Glomerular endothelial cell (primary cell): ENCODE measurements at places on chromosomes 13 and 19. TPM values are rescaled to one million over a fixed set of nuclear protein-coding genes. Genes with fewer than 3 reads are reported as not detected.
A peak's percentile ranks its signal among the peaks of the same experiment; 100 is the strongest.

DNA sequence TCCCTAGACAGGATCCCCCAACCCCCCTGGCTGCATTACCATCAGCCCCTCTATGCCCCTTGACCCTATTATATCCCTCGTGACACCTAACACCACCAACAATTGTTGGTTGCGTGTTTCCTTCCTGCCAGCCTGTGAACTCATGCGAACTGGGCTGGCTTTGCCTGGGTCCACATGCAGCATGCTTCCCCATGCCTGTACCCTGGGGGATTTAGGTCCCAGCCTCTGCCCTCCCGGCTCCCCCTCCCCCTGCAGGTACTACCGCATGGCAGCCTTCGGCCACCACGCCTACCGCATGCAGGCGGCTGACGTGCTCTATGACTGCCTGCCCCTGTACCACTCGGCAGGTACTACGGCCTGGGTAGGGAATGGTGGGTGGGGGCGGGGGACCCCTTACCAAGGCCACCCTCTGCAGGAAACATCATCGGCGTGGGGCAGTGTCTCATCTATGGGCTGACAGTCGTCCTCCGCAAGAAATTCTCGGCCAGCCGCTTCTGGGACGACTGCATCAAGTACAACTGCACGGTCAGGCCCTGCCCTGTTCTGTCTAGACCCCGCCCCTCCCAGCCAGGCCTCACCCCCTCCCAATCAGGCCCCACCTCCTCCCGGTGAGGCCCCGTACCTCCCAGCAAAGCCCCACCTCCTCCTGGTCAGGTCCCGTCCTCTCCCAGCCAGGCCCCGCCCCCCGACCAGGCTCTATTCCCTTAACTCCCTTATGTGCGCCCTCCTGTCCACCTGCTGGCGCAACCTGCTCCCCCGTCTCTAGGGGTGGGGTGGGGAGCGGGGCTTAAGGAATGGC is 18.5 kb downstream of the SLC27A1 start:
- DNase-seq: no peak

DNA sequence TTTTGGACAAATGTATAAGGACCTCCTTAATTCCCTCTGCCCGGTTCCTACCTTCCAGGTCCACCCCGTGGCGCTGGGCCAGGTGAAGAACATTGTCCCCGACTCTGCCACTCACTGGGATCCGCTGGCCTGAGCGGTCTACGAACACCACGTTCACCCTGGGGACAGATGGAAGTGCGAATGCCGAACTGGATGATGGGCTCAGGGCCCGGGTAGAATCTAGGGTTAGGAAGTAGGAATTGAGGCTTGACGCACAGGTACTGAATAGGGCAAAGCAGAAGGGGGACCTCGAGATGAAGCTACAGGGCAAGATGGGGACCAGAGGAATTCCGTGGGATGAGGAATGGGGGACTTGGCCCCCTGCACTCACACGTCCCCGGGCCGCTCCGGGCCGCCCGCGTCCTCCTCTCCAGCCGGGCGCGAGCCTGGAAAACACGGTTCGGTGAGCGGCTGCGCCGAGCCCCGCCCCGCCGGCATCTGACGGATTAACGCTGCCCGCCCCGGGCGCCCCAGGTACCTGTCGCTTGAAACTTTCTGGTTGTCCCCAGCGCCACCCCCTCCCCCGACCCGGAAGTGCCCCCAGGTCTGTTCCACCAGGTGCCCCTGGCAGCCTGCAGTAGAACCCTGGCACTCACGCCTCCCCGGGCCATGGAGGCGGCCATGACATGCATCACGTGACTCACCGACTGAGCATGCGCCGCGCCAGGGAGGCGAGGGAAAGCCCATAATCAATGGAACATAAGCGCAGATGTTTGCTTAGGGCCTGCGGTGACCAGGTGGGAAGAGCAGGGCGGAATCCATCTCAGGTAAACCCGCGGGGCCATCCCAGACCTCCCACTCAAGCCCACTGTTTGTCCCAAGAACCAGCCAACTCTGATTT is at the start of gene FDX2:
FDX2 (minus strand) TSS at position 681 of the 880 bp plus-strand sequence; CDS start at position 662, 19 bp downstream.
- no peak for DNase-seq

- DNase-seq: peak; percentile 45
These were observed at the start of gene UGGT2 for GRCh38 chr13:96053003-96053703. Gene UGGT2, minus strand, starts transcription at chr13:96053401. Its CDS starts 89 bp downstream, at chr13:96053312.

- DNase-seq: no peak
These were observed 1.3 kb upstream of the PPAN start for GRCh38 chr19:10104665-10105508.

- DNase-seq: no peak
These were observed 4.8 kb upstream of the RNF17 start for GRCh38 chr13:24759197-24759596.

DNA sequence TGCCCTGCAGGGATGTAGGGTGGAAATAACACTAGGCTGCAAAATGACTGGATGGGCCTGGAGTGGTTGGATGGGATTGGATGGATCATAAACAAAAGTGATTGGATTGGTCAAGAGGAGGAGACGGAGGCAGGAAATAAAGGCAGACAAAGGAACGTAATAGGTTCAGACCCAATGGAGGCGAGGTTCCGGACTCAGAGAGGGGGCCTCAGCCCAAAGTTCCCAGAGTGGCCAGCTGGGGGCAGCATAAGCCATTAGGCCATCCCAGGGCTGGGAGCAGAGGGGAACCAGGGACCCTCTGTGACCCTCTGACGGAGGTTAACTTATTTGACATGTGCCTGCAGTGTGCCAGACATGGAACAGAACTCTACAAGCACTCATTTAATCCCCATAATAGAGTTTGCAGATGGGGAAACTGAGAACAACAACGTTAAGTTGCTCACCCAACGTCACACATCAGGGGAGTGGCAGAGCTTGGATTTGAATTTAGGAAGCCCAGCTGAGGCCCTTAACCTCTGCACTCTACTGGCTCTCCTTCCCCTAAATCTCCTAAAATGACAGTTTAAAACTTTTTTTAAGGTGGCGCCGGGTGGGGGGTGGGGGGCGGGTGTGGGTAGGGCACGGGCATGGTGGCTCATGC is 15.3 kb upstream of the MAP1S start:
- DNase-seq: peak; percentile 52

GRCh38 chr19:1259876-1260748 is 9.0 kb upstream of the CIRBP start:
- no peak for DNase-seq

- DNase-seq: no peak
These were observed 8.2 kb downstream of the EID2B start for GRCh38 chr19:39524495-39524894.

DNA sequence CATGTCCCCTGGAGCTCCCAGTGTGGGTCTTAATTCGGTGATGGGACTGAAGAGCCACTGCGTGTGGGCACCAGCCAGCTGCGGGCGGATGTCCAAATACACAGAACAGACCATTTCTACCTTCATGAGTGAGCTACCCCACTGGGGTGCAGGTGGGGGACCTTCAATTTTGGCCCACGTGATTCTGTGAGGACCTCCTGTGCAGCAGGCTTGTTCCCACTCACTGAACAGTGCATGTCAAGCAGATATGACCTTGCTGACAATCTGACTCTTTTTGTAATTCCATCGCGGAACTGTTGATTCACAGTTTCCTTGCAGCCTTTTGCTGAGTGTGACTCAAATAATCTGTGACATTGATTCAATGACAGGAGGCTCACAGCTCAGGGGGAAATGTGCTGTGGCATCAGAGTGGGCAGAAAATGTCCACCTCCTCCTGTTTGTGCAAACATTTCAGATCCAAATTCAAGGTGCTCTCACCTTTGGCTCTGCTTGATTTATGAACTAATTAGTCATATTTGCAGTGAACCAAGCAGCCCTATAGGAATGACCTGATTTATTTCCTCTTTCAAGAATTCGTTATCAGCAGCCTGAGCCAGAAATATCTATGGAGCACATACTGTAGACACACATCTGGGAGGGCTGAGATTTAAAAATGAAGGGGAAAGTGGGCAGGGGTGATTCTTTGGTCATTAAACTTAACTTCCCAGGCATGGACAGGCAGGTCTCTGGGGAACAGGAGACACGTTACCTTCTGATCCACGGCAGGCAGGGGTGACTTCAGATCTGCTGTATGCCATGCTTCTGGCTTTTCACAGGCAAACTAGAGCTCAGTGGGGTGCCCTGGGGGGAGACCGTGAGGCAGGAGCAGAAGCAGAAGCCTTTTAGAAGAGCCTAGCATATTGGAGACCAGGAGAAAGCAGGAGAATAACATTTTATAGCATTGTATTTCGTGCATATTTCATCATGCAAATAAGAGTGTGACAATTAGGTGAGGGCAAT is 170.0 kb upstream of the KL start:
- no peak for DNase-seq

GRCh38 chr19:38352611-38353010 is 17.0 kb downstream of the CATSPERG start:
- DNase-seq: no peak

DNA sequence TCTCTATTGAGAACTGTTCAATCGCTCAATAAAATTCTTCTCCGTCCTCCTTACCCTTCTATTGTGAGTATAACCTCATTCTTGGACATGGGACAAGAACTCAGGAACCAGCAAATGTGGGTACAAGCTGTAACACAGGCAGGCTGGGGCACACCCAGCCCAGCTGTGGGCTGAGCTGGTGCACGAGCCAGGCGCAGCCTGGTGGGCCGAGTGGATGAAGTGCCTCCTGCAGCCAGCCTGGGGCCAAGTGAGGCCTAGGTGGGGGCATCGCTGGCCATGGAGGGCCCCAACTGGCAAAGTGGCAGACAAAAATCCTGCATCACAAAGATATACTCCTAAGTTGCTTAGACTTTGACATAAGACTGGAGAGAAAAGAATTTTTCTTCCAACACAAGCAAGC is 57.9 kb upstream of the DIAPH3 start:
- no peak for DNase-seq

- no peak for DNase-seq
These were observed 4.2 kb downstream of the VPS36 start for GRCh38 chr13:52446265-52446664.

ZNF547 gene
- total RNA-seq: 2.3 and 6.1 TPM in 2 replicates

DNA sequence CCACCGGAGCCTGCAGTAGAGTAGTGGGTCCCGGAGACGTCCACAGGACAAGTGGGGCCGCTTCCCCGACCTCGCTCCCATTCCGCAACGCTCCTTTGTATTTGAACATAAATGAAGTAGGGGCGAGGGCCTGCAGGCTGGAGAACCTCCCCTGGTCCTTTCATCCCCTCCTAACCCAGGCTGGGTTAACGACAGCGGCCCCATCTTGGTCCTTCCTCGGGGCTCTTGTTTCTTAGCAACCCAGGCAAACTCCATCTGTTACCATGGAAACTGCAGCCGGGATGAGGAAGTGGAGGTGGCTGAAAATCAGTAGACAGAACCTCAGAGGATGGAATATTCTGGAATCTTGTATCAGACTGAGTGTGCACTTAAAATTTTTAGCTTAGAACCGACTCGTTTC is 132.6 kb upstream of the USP29 start:
- no peak for DNase-seq

GPC6 gene
- total RNA-seq: 11.0 and 11.3 TPM in 2 replicates

GRCh38 chr13:111184458-111185401 is 69.6 kb downstream of the ARHGEF7 start:
- DNase-seq: no peak

FUT1 gene
- 6.1 and 6.4 TPM in 2 replicates for total RNA-seq

DNA sequence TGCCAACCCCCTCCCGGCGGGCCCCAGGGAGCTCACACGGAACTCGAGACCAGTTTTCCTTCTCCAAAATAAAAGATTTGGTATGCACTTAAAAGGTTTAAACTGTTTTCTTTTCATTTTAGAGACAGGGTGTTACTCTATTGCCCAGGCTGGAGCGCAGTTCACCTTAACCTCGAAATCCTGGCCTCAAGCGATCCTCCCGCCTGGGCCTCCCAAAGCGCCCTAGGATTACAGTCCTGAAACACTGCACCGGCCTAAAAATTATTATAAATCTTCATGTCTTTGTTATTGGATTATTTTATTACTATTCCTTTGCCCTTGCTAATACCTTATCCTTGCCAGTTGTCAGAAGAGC is 553 bp upstream of the SLC7A1 start:
- DNase-seq: no peak

DNA sequence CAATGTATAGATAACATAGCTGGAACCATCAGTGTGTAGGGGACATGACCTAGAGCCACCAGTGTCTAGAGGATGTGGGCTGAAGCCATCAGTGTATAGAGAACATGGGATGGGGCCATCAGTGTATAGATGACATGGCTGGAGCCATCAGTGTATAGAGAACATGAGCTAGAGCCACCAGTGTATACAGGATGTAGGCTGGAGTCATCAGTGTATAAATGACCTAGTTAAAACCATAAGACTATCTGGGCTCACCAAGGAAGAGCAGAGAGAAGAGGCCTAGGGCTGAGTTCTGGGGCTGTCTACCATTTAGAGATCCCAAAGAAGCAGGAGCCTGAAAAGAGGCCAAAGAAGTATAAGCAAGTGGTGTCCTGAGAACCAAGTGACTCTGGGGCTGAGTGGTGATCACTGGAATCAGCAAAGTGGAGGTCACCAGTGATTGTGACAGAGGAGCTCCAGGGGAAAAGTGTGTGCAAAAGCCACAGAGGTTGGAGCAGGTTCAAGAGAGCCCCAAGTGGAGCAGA is 41.0 kb downstream of the RFX2 start:
- DNase-seq: no peak

GRCh38 chr13:50644081-50644871 is 199.2 kb downstream of the DLEU7 start:
- DNase-seq: no peak

- DNase-seq: no peak
These were observed 836.9 kb upstream of the PCDH9 start for GRCh38 chr13:68066879-68067513.
